ENCODE measurements at places on chromosomes 11 and 22.

GRCh38 chr11:22177186-22177585, 15.7 kb upstream of the ANO5 start:
- no peak for DNase-seq

- DNase-seq: no peak
Measured at GRCh38 chr11:73940801-73941570, 9.8 kb upstream of the DNAJB13 start.

DNA sequence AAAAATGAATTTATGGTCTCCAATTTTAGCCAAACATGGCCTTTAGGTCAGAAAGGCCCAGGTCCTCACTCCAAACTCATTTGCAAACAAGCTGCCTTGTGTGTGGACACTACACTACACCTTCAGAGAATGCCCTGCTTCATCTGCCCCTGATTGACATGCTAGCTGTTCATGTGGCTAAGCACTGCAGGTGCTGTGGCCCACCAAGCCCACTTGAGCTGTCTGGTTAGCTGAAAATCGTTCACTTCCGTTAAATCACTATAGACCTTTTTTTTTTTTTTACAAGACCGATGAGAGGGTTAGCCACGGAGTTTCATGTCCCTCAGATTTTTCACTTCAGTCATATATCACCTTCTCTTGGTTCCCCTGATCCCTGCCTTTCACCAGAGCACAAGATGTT, 39.3 kb downstream of the NF2 start:
- DNase-seq: no peak

- DNase-seq: no peak
Measured at GRCh38 chr11:86106916-86107315, 38.0 kb upstream of the PICALM start.

DNA sequence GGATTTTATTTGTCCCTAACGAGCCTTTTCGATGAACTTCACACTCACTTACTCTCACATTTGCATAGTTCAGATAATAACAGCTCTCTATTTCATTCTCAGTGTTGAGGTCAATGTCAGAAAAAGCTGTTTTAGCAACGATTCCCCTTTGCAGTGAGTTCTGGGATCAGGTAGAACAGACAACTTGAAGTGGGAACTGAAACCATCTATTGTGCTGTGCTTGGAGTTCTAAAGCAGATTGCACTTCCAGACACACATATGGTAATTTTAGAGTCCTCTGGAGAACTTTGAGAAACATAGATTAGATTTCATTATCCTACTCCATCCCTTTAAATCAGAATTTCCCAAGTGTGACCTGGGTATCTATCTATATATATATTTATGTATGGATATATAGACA, 124.6 kb upstream of the BLID start:
- no peak for DNase-seq

DNA sequence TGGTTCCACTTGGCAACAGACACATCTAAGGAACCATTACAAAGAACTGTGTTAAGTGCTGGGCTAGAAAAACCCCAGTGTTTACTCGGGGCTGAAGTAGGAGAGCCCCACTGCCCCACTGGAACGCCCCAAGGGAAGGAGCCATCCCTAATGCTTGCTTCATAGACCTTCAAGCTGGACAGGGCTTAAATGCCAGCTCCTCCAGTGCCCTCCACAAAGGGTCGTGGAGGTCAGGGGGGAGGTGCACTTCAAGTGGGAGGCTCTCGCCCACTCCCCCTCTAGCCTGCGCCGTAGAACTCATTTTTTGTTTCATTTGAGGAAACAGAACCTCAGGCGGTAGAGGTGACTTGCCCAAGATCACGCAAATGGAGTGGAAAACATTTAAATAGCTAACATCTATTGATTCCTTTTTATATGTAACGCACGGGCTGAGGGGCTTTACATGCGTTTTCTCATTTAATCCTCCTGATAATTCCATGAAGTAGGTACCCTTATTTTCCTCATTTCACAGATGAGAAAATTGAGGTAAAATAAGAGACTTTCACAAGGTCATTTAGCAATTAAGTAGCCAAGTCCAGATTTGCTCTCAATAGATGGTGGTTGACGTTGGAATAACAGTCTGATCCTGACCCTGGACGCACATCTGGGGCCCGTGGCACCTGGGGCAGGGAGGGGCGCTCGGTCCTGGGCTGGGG, 545 bp upstream of the ZDHHC13 start:
- DNase-seq: no peak

DNA sequence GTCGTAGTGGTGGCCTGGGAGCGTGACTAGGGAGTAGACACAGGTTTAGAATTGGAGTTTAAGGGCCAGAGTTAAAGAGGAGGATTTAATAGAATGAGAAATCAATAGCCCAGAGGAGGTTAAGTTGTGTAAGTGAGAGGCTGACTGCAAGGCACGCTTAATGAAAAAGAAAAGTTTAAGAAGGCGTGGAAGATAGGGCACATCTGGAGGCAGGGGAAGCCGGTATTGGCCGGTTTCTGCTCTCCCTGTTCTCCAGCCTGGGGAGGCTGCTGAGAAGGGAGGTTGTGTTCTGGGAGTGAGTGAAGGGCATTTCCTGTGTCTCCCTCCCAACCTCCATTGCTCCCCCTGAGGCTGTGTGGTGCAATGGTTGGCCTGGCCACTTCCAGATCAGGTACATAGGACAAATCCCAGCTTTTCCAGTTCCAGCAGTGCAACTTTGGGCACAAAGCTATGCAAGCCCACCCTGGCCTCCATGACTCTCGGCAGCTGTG, 6.3 kb downstream of the GRIK4 start:
- no peak for DNase-seq

- DNase-seq: no peak
Measured at GRCh38 chr11:78290293-78291176, 101.8 kb downstream of the USP35 start.

DNA sequence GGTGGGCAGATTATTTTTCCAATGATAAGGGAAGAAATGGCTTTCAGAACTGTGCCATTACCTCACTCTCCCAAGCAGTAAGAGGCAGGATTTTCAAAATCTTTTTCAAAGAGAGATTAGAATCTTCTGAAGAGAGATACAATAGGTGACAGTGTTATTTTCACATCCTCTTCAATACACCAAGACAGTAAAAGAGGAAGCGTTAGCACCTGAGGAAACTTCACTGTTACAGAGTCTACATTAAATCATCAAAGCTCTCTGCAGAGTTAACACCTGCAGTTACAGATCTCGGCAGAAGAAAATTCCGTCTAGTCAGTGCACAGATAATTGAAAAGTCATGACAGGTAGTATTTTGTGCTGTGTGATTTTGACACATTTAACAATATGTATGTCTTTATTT, 144.9 kb downstream of the PGR start:
- no peak for DNase-seq

DNA sequence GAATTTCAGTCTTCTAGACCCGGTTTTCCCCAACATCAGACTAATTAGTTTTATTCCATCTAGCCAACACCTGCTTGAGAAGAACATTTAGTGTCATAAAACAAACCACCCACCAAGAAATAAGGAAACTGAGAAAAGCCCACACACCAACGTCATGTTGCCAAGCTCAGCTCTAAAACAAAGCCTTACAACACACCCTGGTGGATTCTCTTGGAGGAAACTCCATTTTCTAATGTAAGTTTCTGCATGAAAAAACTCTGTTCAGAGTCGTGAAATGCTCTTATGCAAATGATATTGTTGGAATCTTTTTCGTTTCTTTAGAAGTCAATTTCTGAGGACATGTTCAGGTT, 105.0 kb upstream of the RAG2 start:
- DNase-seq: no peak

GRCh38 chr11:13166036-13166435, 111.6 kb upstream of the BMAL1 start:
- no peak for DNase-seq

GRCh38 chr22:43148581-43148980, 2.8 kb upstream of the TSPO start:
- no peak for DNase-seq

DNA sequence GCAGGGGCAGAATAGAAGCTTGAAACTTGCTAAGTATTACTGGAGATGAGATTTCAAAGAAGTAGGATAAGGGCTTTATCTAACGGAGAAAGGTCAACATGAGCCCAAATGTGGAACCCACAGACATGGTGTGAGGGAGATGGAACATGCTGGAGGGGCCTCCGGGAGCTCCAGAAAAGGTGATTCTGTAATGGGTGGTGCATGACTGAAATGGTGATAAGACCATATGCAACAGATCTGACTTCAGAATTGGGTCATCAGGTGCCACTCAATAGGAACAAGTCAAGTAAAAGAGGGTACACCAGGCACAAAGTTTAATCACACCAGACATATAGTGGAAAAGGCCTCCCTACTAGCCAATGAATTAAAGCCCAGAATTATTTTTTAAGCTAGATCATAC, 7.9 kb upstream of the CEP295 start:
- no peak for DNase-seq

DNA sequence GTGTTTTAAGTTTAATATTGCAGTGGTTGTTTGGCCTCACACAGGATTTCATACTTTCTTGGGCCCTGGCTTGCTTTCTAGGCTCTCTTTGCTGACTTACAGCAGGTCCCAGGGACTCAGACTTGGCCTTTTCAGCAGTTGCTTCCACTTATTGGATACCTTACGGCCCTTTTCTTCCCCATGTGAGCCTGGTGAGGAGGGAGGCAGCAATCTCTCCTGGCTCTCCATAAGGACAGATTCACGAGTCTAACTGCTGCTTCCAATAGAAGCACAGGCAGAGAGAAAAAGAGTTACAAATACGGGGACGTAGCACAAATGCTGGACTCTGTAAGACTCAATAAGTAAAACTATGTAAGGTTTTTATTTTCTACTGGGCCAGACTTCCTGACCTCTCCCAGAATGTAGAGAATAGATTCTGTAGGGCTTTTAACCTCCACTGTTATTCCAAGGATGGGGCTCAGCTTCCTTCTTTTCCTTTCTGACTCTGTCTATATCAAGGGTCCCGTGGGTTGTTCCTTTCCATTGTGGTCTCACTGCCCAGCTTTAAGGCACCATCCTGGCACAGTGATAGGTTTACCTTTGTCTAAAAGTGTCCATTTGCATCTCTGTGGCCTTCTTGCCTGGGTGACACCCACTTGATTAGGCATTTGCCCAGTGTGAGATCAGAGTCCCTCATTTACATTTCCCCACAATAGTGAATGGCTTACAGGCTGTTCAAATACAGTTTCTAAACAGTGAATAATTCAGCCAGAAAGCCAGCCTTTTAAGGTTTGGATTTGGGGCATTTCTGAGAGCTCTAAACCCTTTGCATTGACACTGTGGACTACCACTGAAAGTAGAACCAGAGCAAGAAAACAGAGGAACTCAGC, 92.8 kb downstream of the RASSF10 start:
- DNase-seq: no peak

GRCh38 chr22:35446365-35446764, 46.4 kb downstream of the MCM5 start:
- no peak for DNase-seq

DNA sequence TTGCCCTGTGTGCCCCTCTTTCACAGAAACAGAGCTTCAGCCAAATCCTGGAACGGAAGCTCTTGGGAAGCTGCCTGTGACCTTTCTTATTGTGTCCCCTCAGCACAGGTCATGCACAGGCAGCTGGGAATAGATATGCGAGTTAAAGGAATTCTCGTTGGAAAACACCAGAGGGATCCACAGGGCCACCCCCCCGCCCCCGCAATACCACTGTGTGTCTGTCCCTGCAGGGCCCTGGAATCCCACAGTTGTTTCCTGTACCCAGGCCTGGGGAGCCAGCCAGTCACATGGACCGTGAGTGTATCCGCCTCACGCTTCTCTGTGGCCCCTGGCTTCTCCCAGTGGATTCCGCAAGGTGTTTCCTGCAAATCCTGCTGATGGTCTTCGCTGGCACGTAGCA, 29.0 kb downstream of the TIMP3 start:
- no peak for DNase-seq

GRCh38 chr22:37219533-37219932, 7.3 kb upstream of the SSTR3 start:
- DNase-seq: no peak

- no peak for DNase-seq
Measured at GRCh38 chr11:27997344-27997743, 110.6 kb downstream of the KIF18A start.

- DNase-seq: no peak
Measured at GRCh38 chr11:127644366-127644765, 643.8 kb upstream of the KIRREL3 start.

DNA sequence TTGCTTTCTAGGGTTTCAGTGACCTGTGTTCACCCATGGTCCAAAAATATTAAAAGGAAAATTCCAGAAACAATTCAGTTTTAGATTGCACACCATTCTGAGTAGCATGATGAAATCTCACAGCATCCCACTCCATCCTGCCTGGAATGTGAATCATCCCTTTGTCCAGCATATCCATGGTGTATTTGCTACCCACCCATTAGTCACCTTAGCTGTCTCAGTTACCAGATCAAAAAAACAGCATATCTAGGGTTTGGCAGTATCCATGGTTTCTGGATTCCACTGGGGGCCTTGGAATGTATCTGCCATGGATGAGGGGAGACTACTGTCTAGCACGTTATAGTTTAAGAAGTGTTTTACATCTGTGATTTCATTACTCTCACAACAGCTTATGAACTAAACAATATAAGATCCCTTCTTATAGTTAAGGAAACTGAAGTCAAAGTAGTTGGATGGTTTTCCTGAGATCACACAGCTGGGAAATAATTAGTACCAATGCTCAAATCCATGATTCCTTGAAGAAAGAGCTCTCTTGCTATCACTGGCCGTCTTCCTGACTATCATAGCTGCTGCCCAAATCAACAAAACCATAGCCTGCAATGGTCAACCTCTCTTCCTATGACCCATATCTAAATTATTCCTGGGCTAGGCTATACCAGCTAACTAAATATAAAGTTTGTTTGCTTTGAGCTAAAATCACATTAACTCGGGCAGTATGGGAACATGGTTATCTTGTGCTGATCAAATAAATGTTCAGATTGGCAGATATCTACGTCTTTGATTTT, 122.6 kb downstream of the MICAL2 start:
- no peak for DNase-seq

- DNase-seq: no peak
Measured at GRCh38 chr11:71176812-71177211, 75.6 kb downstream of the SHANK2 start.

GRCh38 chr22:19892257-19892879, 37.7 kb upstream of the GNB1L start:
- no peak for DNase-seq

- DNase-seq: no peak
Measured at GRCh38 chr11:96331699-96332116, 11.3 kb downstream of the MAML2 start.

DNA sequence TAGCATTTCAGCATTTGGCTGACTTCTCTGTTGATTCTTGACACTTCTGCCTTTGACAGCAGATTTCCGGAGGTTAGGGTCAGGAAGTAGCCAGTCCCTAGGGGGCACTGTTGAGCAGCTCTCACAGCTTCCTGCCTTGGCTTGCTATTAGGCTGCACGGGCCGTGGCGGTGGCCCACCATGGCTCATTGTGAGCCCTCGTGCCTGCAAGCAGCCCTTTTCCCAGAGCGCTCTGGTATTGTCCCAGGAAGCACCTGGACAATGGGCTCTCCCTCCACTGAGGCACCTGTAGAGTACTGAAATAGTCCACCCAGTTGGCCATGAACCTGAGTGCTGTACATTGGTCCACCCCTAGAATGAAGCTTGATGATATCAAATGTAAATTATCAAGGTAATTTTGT, 100.2 kb upstream of the GAL start:
- no peak for DNase-seq

Data from thoracic aorta (tissue), 2 donors.